Calu3 (cell line): ENCODE measurements at places on chromosomes 6 and 20. TPM values are rescaled to one million over a fixed set of nuclear protein-coding genes. Genes with fewer than 3 reads are reported as not detected.
A peak's percentile ranks its signal among the peaks of the same experiment; 100 is the strongest.

GRCh38 chr6:24856901-24857670 lies 58.4 kb upstream of the ARMH2 start:
- no peak for DNase-seq

GRCh38 chr20:58651946-58652605 lies 993 bp downstream of the STX16 start:
- peak; percentile 49 for DNase-seq

- DNase-seq = no peak
Observed at GRCh38 chr20:10475225-10475624, 40.1 kb downstream of the SLX4IP start.

The RFX6 gene
- total RNA-seq = not detected in 2 replicates
